ENCODE measurements at places on chromosomes 16 and 17.

DNA sequence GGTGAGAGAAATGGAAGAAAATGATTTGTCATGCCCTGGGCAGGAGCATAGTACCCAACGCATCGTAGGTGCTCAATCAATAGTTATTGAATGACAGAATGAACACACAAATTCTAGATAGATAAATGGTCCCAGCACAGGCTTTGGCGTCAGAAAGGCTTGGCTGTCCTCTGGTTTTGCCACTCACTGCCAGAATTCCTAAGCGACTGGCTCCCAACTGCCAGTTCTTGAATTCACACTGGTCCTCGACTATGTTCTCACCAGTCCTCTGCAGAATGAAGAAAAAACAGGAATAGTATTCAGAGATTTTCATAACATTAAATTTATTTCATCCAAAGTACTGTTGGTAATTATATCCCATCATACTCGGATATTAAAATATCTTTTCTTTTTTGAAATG, 163.1 kb upstream of the NOL11 start:
- no peak for DNase-seq

DNA sequence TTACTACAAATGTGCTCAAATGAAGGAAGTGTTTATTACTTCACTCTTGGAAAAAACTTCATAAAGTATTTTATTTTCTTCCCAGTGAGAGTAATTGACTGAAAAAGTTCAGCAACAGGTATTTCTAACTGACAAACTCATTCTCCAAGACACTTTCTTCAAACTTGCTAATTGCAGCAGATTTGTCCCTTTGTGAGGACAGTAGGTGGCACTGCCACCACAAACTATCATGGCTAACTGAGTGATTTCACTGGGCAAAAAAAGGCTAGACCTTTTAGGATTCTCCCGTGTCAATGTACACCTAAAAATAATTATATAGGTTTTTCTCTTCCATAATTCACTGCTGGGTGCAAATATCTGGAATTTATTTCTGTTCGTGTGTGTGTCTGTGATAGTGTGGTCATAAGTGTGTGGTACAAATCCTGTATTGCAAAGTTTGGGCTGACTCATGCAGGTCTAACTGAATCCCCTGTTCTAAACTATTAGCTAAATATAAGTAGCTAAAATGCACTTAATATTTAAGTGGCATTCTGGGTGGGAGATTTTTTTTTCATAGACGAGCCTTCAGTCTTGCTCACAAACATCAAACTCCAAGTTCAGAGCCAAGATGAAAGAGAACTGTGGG, 3.9 kb downstream of the HS3ST3A1 start:
- no peak for DNase-seq

- DNase-seq = no peak
These were observed 15.2 kb downstream of the KCTD5 start for GRCh38 chr16:2697401-2697948.

DNA sequence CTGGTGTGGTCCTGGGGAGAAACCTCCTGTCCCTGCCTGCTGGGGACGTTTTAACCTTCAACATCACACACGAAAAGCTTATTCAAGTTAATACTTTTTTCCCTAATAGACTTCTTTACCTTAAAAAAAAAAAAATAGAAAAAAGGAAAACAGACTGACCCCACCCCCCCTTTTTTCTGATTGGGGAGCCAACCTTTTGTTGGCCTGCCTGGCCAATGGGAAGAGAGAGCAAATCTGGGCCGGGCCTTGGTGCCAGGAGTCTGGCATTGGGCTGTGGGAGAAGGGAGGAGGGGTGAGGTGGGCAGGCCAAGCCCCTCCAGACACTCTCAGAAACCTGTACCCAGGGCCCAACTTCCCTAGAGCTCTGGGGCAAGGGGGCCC, 3.0 kb downstream of the CBX8 start:
- DNase-seq = no peak

DNA sequence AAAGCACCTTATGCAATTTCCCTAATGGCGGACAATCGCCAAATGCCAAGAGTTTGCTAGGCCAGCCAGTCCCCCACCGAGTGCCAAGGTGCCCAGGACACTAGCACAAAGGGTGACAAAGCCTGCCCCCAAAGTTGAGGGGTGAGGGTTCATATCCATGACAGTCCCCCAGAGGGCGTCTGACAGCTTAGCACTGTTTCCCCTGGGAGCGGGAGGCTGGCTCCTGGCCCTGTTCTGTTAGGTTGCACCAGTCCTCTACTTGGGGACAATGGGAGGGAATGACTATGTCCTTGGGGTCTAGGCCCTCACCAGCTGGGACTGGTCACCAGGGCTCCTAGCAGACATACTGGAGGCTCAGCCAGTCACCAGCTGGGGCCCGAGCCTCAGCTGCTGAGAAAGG, 66.9 kb downstream of the MYO18A start:
- DNase-seq = no peak

GRCh38 chr17:31052187-31052889, 42.4 kb upstream of the NF1 start:
- DNase-seq = no peak

DNA sequence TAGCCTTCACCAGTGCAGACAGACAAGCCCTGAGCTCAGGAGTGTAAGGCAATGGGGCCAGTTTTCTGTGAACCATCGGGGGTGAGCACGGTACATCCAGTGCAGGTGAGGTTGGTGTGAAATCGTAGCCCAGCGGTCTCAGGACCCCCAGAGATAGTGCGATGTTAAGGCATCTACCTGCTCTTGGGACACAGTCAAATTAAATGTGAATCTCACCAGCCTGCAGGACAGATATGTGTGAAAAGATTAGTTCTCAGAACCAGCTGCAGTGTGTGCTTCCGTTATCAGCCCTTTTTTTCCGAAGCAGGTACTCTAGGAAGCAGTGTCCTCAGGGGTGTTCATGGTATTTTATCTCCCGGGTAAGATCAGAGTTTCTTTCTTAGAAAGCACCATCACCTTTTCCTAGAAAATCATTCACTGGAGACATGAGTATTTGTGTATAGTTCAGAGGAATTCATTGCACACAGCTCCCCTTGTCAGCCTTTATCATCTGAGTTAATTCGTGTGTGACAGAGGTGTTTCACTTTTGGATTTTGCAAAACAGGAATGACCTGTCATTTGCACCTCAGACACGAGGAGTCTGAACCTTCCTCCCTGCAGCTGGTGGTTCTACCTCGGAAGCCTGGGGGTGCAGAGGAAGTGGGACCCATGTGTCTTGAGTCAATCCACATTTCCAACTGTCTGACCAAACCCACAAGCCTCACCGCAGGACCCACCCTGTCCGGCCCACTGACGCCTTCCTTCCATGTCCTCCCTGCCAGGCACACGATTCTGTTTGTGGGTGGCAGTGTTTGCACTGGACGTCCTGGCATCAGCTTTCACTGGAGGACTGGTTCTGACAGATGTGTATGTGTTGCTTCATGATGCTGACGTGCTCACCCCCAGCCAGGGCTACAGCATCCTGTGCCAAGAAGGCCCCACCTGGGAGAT, 107.8 kb downstream of the CLEC16A start:
- DNase-seq = peak; percentile 57

- no peak for DNase-seq
These were observed 338.5 kb downstream of the PMP22 start for GRCh38 chr17:14926526-14927122.

DNA sequence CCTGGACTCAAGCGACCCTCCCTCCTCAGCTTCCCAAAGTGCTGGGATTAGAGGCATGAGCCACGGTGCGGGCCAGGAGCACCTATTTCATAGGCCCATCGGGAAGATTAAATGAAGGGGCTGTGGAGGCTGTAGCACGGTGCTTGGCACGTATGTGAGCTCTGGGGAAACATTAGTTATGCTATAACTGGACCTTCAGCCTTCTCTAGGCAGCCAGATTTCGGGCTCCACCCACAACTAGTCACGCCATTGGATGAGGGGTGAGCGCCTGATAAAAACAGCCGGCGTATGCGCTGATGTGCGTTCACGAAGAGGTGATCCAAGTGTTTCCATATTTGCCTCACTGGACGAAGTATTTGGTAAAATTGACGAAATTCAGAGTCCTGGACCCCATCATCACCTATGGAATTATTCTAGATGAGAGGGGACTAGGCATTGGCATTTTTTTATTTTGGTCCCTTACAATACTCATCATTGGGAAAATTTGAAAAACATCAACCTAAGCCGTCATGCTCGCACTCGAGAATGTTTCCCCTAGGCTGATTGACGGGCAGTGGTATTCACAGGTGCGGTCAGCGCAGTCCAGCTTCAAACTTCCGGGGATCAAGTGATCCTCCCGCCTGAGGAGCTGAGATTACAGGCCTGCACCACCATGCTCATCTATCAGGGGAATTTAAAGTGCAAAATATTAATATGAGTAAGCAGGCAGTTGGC, 1.8 kb upstream of the ANKRD11 start:
- DNase-seq = no peak

DNA sequence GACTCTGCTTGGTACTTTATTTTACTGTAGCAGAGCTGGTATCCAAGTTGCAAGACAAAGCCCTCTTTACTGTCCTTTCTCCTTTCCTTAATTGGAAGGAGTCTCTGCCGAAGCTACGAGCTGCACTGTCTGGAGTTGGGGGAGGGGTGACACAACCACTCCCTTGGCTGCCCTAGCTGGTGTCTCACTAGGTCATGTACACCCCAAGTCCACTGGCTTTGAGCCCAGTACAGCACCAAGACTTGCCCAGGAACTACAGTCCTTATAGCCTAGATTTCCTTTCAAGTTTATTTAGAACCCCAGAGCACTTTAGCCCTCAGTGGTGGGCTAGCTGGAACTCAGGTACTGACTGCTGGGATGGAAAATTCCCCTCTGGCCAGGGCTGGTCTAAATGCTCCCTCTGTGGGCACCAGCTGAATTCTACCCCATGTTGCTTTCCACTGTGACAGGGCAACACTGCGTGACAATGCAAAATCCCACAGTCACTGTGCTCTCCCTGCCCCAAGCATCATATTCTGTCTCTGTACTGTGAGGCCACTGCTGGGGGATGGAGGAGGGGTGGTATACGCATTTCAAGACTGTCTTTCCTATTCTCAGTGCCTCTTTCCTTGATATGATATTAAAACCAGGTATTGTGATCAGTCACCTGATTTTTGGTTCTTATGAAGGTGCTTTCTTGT, 18.4 kb downstream of the EFCAB5 start:
- DNase-seq = no peak

- no peak for DNase-seq
These were observed 955 bp downstream of the HOXB13 start for GRCh38 chr17:48727415-48728175.

DNA sequence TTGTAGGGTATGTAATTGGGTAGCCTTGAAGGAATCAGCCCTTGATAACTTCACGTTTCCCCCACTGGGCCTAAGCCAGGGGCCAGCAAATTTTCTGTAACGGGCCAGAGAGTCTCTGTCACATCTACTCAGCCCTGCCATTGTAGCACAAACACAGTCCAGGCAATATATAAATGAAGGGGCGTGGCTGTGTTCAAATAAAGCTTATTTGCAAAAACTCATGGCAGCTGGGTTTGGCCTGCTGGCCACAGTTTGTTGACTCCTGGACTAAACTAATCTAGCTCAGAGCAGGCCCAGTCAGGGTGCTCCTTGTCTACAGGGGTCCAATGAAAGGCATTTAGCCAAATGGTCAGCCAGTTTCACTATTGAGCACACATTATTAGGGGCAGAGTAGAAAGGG, 141.6 kb downstream of the CCDC182 start:
- no peak for DNase-seq

DNA sequence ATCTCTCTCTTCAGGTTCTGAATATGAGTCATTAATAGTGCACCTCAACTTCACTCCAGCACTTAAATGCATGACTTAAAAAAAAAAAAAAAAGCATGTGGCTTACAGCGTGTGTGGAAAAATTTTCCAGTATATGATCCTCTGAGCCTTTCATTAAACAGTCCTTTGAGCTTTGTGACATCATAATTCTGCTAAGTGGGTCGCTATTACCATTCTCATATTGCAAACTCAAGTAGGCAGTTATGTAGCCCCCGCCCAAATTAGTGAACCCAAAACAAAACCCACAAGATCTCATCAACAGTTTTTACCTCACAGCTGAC, 672 bp downstream of the CMTR2 start:
- DNase-seq = no peak

GRCh38 chr17:29155966-29156338, 24.2 kb downstream of the MYO18A start:
- DNase-seq = no peak

DNA sequence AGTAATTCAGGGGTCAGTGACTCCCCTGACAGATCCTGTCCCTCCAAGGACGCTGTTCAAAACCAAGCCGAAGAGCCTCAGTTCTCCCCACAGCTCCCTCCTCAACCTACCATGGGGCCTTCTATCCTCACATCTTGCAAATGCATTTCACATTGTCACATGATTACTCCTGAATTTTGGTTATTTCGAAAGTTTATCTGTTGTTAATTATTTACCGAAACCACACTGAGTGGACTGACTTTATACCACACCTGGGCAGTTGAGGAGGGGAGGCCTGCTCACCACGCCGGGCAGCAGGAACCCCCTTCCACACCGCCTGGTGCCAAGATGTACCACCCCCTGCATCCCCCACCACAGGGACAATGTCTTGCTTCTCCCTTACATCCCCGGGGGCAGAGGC, 4.7 kb downstream of the TIMP2 start:
- DNase-seq = no peak

DNA sequence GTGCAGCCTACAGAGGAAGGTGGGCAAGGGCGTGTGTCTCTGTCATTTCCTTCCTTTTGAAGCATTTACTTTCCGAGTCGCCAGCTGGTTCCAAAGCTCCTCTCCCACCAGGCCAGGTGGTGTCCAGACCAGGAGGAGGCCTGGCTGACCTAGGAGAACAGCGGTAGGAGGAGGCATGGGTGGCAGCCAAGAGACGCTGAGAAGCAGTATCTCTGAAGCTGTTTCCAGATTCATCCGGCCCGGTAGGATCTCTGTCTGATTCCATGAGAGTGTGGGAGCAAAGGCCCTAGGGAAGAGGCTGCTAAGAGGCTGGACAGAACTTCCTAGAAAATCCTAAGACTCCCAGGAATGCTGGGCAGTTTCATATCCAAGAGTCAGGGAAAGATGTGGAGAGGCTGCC, 20.3 kb downstream of the MEOX1 start:
- no peak for DNase-seq

DNA sequence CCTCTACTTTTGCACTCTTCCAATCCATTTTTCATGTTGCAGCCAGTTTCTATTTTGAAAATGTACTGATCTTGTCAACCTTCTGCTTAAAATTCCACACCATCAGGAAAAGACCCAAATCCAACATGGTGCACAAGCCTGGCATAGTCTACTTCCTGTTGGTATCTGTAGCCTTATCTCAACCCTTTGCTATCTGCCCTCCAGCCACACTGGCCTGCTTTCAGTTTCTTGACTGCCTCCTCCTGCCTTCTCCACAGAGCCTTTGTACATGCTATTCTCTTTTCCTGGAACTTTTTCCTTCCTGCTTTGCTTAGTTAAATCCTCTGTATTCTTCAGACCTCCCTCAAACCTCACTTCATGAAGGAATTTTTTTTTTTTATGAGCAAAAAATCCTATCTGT, 31.5 kb downstream of the NLRP1 start:
- DNase-seq = no peak

GRCh38 chr17:71934520-71934919, 186.3 kb upstream of the SOX9 start:
- DNase-seq = no peak

DNA sequence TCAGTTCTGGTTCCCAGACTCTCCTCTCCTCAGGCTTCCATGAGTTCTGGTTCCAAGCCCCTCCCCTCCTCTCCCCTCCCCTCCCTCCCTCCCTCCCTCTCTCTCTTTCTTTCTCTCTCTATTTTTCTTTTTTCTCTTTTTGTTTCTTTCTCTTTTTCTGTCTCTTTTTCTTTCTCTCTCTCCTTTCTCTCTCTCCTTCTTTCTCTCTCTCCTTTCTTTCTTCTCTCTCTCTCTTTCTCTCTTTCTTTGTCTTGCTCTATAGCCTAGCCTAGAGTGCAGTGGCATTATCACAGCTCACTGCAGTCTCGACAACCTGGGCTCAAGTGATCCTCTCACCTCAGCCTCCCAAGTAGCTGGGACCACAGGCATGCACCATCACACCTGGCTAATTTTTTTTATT, 796 bp upstream of the CES3 start:
- no peak for DNase-seq

Data from GM12892 (cell line).